Activated effector memory CD4-positive, alpha-beta T cell treated with Interleukin-2 at 50 U/mL for 16 hours (primary cell): ENCODE measurements at places on chromosomes 7 and 10.

DNA sequence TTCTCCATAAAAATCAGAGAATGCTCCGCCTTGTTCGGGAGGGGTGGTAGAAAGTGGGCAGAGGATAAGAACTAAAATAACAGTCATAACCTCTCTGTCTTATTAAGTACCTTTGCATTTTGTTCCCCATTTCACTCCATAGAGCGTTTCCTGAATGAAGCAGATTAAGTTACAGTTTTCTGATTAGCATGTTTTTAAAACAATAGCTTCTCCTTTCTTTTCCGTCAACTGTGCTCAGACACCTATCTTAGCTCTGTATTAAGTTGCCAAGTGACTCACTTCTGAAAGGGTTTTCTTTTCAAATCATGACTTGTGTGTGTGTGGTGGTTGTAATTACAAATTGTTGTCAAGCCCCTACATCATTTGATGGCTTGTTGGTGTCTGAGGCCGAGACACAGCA is 1.4 kb downstream of the HABP2 start:
- DNase-seq: no peak

DNA sequence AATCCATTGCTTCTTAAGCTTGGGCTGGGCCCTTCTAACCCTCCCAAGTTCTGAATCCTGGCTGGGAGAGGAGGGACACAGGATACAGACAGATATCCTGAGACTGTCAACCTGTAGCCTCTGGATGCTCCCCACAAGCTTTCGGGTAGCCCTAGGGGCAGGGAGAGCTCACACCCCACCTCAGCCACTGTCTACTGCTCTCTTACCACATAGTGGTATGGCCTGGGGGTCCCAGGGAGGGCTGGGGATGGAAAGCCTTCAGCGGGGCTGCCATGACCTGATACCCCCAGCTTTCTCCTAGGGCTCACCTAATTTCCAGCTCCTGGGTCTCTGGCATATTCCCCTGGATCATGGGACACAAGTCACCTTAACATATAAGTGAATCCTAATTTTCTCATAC is 25.1 kb downstream of the CRHR2 start:
- no peak for DNase-seq

DNA sequence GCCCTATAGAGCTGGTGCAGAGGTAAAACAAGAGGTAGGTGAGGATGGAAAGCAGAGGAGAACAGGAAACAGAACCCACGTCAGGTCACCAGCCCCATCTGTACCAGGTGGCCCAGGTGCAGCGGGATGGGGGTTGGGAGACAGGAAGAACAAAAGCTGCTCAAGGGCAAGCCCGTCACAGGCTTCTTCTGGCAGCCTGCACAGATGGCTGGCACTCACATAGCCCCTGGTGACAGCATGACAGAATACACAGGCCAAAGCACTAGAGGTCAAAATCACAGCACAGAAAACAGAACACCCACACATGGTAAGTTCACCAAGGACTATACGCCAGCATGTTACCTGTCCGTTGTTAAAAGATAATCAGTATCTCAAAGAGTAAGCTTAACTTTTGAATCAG is 126.8 kb downstream of the GALNT11 start:
- DNase-seq: no peak

DNA sequence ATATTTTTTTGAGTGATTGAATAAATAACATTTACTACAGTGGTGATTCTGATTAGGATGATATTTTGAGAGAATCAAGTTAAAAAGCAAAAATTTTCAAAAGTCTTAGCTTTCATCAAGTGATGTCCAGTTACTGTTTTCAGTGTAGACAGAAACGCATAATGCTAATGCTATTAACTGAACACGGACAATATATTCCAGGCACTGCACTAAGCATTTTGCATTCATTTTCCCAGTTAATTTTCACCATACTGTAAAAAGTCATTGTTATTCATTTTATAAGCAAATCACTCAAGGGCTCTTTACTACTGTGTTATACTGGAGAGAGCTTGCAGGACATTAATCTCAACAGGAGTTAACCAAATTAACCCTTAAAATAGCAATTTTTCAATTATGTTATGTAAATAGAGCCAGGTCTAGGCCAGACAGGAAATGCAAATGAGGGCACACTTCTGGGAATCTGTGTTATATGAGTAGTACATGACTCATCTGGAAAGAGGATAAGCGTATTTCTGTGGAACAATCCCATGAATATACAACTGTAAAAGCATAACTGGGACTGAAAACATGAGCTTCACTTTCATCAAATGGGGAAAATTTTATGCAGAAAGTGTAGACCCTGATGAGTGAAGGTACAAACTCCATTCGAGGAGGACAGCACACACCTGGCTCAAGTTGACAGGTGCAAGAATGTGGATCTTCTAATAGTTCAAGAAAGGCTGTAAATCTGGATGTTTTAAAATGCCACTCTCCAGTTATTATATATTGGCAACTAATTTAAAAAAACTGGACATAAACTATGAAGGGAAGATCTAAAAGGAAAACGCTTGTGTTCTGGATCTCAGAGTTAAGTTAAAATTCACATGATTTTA is 75.4 kb downstream of the ANK3 start:
- DNase-seq: no peak

DNA sequence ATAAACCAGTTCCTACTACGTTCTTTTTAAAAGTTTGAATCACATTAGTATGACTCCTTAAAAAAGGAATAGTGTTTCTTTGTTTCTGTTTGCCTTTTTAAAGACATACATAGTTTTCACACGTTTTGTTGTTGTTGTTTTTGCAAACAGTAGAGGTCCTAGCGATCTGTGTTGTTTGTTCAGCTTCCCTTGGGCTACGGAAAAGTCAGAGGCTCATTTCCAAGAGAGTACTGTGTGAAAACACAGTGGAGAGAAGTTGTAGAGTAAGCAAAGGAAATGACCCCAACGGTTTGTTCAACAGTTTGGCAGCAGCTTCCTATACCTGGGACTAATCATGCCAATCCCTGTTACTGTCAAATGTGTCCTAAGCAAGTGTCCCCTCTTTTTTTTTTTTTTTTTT is 87.1 kb upstream of the STEAP1 start:
- no peak for DNase-seq

DNA sequence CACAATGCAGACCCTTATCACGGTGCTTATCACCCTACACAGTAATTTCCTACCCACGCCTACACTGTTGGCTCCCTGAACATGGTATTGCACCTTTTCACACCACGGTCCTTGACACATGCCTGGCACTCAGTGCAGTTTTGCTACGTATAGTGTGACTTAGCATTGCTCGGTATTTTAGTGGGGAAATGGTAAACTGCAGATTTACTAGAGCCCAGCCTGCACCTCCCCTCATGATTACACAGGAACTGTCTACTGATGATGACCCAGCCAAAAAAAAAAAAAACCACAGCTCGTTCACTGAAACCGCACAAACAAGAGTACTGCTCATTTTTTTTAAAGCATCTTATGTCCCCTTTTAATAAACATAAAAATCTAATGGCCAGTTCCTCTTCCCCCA is 124.2 kb upstream of the ZNF746 start:
- no peak for DNase-seq
